Activated effector memory CD4-positive, alpha-beta T cell treated with Interleukin-2 at 50 U/mL for 16 hours (primary cell): ENCODE measurements at places on chromosomes 1 and 21.

DNA sequence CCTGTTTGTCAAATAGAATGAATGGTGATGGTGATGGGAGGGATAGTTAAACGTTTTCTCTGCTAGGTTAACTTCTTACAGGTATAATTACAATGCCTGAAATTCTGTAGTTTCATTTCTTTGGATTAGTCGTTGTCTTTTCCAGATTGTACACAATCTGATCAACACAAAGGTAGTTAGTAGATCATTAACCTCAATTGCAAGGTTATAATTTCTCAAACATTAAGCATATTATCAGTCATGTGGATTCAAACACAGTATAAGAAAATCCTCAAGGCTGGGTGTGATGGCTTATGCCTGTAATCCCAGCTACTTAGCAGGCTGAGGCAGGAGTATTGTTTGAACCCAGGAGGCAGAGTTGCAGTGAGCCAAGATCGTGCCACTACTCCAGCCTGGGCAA is 20.6 kb downstream of the SYNC start:
- no peak for DNase-seq

GRCh38 chr1:85303440-85304162 is 27.2 kb upstream of the BCL10 start:
- no peak for DNase-seq

DNA sequence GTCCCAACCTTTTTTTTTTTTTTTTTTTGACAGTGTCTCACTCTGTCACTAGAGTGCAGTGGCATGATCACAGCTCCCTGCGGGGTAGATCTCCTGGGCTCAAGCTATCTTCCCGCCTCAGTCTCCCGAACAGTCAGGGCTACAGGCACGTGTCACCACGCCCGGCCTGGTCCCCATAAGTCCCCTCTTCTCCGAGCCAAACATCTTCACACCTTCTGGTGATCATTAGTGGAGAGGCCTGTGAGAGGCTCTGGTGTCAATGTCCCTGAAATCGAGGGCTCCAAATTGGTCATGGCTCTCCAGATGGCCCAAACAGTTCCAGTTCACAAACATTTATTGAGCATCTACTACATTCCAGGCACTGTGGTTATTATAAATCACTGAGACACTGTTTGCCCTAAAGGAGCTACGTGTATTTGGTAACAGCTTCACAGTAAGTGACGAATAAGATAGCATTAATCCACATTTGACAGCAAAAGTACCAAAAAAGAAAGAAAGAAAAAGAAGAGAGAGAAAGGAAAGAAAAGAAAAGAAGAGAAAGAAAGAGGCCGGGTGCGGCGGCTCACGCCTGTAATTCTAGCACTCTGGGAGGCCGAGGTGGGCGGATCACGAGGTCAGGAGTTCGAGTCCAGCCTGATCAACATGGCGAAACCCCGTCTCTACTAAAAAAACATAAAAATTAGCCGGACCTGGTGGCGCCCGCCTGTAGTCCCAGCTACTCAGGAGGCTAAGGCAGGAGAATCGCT is 867 bp upstream of the TIMM17A start:
- DNase-seq: no peak

- no peak for DNase-seq
These were observed 14.0 kb downstream of the PMF1 start for GRCh38 chr1:156226782-156227181.

- no peak for DNase-seq
These were observed 5.6 kb downstream of the KIFAP3 start for GRCh38 chr1:170068923-170069322.

DNA sequence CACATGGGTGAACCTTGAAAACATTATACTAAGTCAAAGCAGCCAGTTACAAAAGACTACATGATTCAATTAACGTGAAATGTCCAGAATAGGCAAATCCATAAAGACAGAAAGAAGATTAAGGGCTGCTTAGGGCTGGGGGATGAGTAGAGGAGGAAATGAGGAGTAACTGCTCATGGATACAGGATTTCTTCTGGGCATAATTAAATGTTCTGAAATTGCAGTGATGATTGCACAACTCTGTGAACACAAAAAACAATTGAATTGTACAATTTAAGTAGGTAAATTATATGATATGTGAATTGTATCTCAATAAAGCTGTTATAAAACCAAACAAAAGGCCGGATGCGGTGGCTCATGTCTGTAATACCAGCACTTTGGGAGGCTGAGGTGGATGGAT is 52.2 kb downstream of the RERE start:
- no peak for DNase-seq

DNA sequence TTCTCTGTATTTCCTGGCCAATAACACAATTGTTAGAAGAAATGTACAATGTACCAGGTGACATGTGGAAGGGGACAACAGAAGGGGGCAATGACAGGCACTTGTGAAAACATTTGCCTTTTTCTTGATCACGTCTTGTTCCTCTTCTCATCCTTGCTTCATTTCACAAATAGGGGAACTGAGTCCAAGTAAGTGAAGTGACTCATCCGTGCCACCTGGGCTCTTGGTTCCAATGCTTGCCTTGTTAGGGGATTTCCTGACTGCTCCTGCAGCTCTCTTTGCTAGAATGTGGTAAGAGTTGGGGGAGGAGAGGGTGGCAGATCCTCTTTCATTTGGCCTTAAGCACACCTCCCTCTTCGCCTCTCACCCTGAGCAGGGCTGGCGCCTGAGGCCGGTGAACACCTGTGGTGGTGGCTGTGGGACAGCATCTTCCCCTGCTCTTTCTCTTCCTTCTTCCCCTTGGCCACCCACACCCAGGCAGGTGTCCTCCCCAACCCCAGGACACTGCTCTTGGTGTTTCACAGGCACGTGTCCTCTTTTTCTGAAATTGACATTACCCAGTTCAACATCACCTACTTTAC is 2.2 kb upstream of the RHEX start:
- peak; percentile 27 for DNase-seq

DNA sequence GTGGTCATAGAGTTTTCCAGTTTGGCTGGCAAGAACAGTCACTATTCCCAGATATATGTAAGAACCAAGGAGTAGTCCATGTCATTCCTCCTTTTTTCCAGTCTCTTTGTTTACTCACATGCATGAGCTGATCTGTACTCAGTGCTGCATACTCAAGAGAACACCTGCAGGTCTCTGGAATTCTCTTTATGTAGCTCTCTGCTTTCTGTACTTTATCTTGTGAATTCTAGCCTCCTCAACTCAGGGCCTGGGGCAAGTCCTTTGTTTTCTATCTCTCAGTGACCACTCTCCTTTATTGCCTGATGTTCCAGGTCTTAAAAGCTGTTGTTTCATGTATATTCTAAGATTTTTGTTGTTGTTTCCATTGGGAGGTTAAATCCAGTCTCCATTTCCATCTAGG is 478.9 kb downstream of the DPYD start:
- no peak for DNase-seq

DNA sequence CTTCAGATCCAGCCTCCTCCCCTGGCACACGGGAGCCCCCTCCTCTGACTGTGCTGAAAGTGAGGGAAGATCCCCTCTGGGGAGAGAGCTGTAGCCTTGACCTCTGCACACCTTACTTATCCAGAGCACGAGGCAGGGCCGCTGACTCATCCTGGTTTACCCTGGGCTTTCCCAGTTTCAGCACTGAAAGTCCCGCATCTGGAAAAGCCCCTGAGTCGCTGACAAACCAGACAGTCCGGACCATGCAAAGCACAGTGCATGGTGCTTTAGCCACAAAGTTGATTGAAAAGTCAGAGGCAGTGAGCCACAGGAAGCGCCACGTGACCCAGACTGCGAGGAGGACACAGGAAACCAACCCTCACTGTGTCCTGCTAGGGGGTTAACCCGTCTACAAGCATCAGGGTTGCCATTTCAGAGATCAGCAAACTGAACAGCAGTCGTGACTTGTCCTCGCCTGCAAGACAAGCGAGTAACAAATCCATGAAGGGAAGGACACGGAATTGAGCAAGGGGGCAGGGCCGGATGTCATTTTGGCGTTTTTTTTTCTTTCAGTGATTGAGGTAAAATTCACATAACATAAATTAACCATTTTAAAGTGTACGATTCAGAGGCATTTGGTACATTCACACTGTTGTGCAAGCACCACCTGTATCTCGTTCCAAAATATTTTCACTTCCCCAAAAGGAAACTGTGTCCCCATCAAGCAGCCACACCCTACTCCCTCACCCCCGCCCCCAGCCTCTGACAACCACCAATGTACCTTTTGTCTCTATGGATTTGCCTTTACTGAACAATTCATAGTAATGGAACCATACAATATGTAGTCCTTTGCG is 19.9 kb upstream of the IFNGR2 start:
- DNase-seq: peak; percentile 62

DNA sequence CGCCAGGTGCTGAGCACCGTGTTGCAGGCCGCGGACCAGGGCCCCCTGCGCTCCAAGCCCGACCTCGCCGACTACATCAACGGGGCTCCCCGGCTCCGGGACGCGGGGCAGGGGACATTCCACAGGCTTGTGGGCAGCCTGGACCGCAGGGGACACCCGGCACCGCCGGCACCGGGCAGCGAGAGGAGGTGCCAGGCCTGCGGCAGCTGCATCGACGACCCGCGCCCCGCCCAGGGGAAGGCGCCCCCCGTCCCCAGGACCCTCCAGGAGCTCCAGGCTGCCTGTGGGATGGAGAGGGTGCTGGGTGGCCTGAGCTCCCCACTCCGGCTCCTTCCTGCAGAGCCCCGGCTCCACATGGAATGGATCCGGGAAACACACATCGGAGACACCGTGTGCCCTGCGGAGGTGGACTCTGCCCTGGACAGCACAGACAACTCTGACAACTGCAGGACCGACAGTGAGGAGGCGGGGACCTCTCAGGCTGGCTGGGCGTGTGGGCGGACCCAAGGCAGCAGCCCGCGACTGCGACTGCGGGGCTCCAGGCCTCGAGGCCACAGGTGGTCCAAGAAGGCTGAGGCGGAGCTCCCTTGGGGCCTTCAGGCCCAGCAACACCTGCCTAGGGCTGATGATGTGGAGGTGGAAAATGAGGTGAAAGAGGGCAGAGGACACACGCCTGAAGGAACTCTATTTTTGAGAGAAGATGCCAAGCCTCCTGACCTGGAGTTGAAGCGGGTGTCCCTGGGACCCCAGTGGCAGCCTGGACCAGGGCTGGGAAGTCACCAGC is 22.8 kb downstream of the KIAA1614 start:
- no peak for DNase-seq

GRCh38 chr21:45889256-45889655 is 92.3 kb upstream of the COL6A1 start:
- no peak for DNase-seq
